Sciatic nerve (tissue), 2 donors: ENCODE measurements at places on chromosomes 7 and 10. TPM values are rescaled to one million over a fixed set of nuclear protein-coding genes. Genes with fewer than 3 reads are reported as not detected.
A peak's percentile ranks its signal among the peaks of the same experiment; 100 is the strongest.

DNA sequence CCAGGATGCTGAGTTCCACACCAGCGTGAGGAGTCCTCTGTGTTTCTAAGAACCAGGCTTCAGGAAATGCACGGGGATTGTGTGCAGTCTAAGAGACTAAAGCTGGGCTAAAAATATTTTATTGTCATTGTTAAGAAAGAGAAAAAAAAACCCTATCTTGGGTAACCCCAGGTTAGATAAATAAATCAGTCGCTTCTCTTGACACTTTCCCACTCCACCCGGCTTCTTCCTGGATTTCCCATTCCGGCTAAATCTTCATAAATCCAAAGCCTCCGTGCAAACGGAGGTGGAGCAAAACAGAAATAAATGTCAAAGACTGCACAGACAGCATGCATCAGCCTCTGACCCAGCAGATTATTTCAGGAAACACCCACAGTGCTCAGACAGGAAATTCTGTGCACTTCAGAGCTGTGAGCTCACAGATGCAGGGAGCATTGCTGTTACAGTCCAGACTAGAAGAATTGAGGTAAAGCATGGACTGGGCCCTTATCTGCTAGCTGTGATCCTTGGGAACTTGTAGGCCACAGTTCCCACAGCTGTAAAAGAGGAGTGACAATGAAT lies 44.8 kb upstream of the GRID1 start:
- DNase-seq = no peak

DNA sequence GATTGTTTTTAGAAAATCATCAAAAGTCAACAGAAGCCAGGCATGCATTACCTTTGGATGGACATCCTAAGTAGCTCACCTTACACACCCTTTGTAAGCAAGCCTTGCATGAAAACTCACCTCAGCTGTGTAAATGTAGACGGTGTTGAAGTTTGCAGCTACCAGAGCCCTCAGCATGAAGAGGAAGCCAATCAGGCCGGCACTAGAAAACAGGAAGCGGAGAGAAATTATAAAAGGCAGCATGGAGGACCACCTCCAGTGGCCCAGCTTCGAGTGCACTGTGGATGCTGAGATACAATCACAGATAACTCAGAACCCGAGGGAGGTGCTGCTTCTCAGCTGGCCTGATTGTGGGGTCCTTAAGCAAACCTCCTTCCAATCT lies 75.3 kb downstream of the SVOPL start:
- no peak for DNase-seq

- DNase-seq = no peak
Measured at GRCh38 chr10:31133251-31133791, 101.7 kb upstream of the ZNF438 start.

- no peak for DNase-seq
Measured at GRCh38 chr7:99842926-99843325, 15.1 kb downstream of the CYP3A43 start.

DNA sequence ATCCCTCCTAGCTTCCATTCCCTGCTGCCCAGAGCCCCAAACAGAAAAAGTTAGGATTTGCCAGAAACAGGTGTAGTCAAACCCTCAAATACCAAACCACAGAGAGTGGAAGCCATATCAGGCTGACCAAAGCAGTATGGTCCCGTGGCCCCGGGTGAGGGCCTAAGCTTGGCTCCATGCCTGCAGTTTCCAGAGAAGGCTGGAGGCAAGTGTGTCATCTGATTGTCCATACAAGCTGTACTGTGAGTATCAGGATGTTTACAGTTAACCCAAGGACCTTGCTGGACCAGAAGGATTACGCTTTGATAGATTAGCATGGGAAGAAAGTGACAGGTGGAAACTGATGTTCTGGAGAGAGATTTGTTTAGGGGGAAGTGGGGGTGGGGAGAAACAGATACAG lies 96.3 kb downstream of the PRKAG2 start:
- no peak for DNase-seq

GRCh38 chr7:151676759-151677158 lies 157.1 kb upstream of the RHEB start:
- peak; percentile 22 for DNase-seq

DNA sequence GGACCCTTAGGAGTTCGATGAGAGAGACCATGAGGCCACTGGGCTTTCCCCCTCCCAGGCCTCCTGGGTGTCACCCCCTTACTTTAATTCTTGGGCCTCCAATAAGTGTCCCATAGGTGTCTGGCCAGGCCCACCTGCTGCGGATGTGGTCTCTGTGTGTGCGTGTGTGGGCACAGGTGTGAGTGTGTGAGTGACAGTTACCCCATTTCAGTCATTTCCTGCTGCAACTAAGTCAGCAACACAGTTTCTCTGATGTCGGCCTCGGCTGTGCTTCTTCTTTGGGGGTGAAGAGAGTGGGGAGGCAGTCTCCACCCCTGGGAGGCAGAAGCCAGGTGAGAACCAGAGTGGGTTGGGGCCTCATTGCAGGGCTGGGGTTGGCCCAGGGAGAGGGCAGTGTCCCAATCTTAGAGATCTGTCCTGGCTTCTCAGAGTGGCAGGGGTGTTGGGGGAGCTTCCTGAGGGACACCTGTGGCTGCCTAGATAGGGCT lies 1.5 kb downstream of the PVRIG start:
- DNase-seq = no peak

GRCh38 chr7:138207555-138207971 lies 131.3 kb downstream of the AKR1D1 start:
- DNase-seq = no peak

- DNase-seq = no peak
Measured at GRCh38 chr10:12484941-12485805, 135.8 kb downstream of the CAMK1D start.

DNA sequence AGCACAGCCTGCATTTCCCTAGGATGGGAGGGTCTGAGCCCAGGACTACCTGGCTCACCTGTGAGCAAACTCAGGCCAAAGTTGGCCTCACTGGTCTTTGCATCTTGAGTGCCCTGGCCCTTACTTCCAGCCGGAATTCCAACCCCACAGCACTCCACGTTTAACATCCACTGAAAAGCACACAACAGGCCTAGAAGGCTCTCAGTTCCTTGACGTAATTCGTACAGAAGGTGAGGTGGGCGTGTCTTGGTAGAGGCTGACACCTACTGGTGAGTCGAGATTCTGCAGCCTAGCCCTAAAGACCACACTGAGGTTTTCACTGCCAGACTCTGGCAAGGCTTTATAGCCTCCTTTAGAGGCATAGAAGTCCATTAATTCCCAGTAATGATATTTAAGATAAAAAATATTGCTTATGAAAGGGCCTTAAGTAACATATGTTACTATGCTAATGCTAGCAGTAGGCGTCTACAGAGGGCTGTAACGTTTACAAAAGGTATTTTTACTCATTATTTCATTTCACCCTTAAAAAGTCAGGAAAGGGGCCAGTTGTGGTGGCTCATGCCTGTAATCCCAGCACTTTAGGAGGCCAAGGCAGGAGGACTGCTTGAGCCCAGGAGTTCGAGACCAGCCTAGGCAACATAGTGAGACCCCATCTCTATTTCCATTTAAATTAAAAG lies 95.8 kb downstream of the HIP1 start:
- DNase-seq = no peak

DNA sequence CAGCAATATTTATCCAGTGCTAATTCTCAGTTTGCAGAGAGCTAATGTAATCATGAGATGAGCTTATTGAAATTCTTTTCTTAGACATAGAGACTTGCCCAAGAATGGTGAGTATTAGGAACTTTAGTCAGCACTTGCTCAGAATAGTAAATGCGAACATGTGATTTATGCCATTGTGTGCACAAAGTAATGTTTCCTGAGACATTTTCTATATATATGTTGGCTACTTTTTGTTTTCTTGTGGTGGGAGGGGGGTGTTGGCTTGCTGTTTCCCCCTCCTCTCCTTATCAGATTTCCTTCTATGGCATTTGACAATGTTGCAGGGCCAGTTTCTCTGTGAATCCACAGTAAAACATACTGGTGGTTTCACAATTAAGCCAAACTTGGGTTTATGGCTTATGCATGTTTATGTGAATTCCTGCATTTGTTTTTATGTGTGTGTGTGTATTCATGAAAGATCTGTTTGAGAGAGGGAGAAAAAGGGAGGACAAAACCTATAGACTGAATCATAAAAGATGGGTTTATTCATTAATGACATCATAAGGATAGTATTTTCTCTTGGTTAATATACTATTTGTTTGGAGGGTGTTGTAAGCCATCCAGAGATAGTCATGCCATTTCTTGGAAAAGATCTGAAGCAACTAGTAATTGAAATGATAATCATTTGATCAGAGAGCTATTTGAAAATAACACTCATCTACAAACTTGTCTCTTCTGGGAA lies 36.3 kb downstream of the ARID5B start:
- DNase-seq = no peak

DNA sequence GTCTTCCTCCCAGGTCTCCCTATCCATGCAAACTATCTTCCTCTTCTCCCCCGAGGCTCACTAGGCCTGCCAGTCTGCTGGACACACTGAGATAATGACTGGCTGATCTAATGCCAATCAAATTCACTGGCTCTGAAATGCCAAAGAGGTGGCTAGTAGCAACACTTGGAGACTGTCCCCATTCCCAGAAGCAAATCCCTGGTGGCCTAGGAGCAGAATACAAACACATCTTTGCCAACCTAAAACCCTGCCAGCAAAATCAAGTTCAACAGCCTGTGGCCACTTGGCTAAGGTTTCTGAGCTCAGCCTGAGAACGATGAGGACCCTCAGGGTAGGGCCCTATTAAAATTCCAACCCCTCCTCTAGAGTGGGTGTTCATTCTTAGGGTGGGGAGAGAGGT lies 46.6 kb downstream of the SH3PXD2A start:
- DNase-seq = no peak

DNA sequence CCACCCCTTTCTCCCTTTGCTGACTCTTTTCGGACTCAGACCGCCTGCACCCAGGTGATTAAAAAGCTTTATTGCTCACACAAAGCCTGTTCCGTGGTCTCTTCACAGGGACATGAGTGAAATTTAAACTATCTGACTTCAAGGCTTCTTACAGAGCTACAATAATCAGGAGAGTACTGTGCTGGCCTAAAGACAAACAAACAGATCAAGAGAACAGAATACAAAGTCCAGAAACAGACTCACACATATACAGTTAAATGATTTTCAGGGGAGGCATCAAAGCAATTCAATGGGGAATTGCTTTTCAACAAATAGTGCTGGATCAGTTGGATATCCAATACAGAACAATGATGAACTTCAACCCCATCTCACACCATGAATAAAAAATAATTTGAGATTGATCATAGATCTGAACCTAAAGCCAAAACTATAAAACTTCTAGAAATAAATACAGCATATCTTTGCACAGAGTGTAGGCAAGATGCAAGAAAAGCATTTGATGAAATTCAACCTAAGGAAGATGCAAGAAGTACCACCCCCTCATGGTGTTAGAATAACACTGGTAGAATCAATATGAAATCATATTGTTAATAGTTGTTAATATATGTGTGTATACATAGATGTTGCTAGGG lies 96.5 kb downstream of the ZFAND4 start:
- no peak for DNase-seq

DNA sequence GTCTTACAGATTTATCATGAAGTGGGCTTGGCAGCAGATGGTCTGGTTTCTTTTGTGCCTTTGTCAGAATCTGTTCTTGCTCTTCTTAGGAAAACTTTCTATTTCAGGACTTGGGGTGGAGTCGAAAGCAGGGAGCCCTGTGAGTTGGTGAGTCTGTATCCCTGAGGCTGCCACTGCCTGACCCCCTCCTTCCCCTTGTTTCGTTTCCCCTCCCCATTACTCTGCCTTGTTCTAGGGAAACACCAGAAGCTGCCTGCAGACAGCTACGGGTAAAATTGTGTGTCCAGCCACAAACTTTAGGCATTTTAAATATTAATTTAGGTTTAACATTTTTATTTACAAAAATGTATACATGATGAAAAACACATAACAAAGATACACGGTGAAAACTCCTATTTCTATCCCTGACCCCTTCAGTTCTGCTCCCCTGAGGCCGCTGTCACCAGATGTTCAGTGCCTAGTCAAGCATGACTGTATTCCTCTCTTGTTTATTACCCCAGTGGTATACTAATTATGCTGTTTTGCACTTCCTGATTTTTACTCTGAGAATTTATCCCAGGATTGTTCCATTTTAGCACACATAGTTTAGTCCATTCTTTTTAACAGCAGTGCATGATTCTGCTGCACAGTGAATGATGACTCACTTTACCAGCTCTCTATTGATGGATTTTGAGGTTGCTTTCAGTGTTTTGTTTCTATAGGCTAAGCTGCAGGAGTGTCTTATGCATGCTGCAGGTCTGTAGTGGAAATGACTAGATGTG lies 9.1 kb downstream of the TSPAN14 start:
- peak; percentile 38 for DNase-seq

DNA sequence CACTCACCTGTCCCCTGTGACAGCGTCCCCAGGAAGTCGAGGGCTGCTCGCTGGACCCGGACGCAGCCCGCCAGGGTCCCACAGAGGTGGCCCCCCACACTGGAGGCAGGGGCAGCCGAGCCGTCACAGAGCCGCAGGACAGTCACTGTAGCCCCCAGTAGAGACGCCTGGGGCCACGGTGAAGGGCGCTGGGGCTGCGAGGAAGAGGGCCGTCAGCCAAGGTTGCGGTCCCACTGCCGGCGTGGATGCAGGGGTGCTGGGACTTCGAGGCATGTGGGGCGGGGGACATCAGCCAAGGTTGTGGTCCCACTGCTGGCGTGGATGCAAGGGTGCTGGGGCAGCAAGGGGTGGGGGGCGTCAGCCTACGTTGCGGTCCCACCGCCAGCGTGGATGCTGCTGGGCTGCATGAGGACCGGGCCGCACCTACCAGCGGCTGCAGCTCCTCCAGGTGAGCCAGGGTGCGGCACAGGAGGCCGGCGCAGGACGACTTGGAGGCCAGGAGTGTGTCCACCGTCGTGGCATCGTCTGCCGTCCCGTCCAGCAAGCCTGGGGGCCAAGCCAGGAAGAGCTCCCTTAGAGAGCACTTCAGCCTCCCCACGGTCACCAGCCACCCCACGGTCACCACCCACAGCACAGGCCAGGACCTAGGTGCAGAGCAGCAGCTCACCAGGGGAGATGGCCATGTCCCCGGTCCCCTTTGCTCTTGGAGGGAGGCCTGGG lies 13.9 kb downstream of the BRAT1 start:
- DNase-seq = peak; percentile 53

DNA sequence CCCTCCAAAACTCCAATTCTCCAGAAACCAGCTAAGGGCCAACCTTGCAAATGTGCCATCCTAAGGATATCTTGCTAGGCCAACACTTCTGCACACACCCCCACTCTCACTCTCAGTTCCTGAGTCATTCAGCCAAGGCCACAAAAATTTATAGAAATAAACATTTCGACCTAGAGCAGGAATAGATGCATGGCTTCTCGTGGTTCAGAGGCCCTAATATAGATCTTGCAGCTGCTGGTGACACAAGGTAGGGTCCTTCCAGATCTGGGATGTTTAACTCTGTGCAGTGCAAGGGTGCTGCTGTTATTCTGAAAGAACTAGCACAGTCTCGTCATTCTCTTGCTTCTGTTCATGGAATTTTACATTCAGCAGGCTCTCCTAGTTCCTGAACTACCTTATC lies 369.3 kb downstream of the CALN1 start:
- DNase-seq = no peak

The CRYGN gene
- total RNA-seq = 3.9 TPM

The GRM8 gene
- 1.8 TPM for total RNA-seq

The POM121C gene
- total RNA-seq = 44.0 TPM

The HMX3 gene
- not detected for total RNA-seq

The OR2A42 gene
- total RNA-seq = 0.27 TPM
